Activated CD4-positive, alpha-beta T cell treated with anti-CD3 and anti-CD28 coated beads, Interleukin-2, amount 10 ng/mL, durations not matched to agents 7 days and 5 days (primary cell): ENCODE measurements at places on chromosomes 13 and 19.

DNA sequence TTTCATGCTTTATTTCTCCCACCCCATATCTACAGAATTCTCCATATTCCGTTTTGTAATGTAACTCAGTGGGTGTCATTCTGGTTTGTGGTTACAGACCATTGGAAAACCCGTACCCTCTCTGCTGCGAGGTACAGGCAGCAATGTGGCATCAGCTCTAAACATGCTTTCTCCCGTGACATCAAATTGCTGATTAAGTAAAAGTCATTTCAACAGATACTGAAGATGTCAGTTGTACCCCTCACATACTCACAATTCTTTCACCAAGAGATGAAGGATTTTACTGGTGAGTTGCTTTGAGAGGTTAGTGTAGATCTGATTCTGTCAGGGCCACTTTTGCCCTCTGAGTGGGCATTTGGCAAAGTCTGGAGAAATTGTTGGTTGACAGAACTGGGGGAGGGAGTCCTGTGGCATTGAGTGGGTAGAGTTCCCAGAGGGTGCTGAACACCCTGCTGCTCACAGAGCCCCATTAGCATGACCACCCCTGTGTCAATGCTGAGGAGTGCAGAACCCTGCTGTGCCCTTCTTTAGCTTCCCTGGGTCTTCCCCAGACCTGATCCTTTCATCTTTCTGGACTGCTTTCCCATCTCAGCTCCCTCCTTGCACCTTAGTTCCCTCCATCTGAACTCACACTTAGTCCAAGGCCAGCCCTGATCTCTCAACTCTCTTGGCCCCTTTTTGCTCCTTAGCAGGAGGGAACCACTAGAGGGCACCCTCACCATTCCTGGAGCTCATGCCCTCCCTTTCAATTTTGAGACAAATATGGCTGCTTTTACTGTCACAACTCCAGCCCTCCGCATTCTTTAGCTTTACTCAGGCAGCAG lies 39.9 kb upstream of the CEACAM8 start:
- peak; percentile 51 for DNase-seq
- H3K27ac ChIP-seq = no peak overlapping the region
- H3K36me3 ChIP-seq = no peaks in the 10 kb centered on the region

- DNase-seq = peak; percentile 36
- peaks cover 59% of the 10 kb centered on the region for H3K36me3 ChIP-seq
These were observed 52.0 kb downstream of the KLF2 start for GRCh38 chr19:16376649-16377048.

DNA sequence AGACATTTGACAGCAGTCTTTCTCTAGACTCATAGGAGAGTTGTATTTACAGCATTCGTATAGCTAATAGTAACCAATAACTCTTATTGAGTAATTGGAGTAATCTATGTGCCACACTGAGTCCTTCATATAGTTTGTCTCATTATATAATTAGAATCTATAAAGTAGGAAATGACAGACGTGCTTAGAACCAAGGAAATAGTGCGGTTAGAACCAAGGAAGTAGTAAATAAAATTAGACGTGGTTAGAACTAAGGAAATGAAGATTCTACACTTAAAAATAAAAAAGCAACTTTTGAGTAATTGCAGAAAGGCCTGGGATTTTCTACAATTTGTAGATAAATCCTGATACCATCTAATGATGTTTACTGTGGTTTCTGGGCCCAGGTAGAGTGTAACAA lies 107.8 kb upstream of the TNFSF11 start:
- peak overlapping the region; percentile 32 for H3K27ac ChIP-seq
- H3K4me3 ChIP-seq = no peak overlapping the region
- no peak for DNase-seq
- no peaks in the 10 kb centered on the region for H3K27me3 ChIP-seq

- H3K27me3 ChIP-seq = no peaks in the 10 kb centered on the region
- DNase-seq = no peak
- H3K27ac ChIP-seq = no peak overlapping the region
- H3K36me3 ChIP-seq = no peaks in the 10 kb centered on the region
These were observed 521.5 kb upstream of the SPRY2 start for GRCh38 chr13:80862456-80862855.

GRCh38 chr19:10642473-10643171 lies 11.5 kb upstream of the ILF3 start:
- DNase-seq = no peak
- H3K27ac ChIP-seq = no peak overlapping the region
- H3K4me1 ChIP-seq = peaks cover 25% of the 10 kb centered on the region
- no peak overlapping the region for H3K4me3 ChIP-seq
- H3K27me3 ChIP-seq = no peaks in the 10 kb centered on the region

DNA sequence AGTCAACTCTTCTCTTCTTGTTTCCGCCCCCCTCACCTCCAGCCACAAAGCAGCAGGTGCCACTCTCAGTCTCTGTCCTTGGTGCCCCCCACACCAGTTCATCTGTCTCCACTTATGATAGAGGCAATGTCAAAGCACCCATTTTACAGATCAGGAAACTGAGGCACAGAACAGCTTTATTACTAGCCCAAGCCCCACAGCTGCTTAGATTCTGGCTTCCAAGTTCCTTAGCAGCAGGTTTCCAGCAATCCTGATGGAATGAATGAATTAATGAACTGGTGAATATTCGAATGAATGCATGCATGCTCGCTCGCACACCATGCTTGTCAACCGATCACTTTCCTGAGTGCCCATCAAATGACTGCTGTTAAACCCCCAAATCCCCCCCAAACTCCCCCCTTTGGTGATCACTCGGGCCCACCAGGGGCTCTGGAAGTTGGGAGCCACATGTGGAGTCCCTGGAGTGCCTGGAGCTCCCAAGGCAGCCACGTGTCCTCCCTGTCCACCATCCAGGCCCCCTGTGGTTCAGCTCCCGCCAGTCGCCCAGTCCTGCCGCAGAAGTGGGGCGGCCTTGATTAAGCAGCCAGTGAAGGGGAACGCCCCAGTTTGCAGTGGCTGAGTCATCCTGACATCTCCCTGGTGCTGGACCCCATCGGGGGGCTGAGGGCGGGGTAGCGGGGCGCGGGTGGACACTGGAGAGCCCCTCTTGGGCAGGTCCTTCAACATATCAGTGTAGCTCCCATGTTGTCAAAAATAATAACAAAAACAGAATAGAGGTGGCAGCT lies 6.8 kb downstream of the PTPRS start:
- peaks cover 4% of the 10 kb centered on the region for H3K4me1 ChIP-seq
- no peak overlapping the region for H3K27ac ChIP-seq
- no peak overlapping the region for H3K4me3 ChIP-seq
- no peak for DNase-seq
- no peaks in the 10 kb centered on the region for H3K36me3 ChIP-seq

DNA sequence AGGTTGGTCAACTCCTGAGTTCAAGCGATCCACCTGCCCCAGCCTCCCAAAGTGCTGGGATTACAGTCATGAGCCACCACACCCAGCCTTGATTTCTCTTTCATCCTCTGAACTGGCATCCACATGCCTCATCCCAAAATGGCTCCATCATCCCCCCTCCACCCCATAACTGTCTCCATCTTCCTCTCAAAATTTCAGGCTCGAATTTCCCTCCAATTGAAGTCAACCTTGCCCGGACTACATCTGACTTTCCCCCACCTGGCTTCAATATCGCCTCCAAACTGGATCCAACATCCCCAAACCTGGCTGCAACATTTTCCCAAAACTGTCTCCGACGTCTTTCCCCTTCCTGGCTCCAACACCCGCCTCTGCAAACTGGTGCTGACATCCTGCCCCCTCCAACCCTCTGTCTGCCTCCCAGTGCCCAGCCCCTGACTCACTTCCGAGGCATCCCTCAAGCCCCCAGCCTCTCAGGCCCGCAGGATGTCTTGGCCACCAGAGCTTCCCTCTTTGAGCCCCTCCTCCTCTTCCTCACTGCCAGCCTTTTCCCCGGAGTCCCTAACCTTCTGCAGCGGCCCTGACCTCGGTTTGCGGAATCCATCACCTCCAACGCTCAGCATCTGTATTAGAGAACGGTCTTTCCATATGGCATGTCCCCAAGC lies 943 bp downstream of the EXOC3L2 start:
- no peaks in the 10 kb centered on the region for H3K36me3 ChIP-seq
- H3K4me3 ChIP-seq = no peak overlapping the region
- H3K27me3 ChIP-seq = peaks cover 10% of the 10 kb centered on the region
- peaks cover 6% of the 10 kb centered on the region for H3K4me1 ChIP-seq
- DNase-seq = no peak

DNA sequence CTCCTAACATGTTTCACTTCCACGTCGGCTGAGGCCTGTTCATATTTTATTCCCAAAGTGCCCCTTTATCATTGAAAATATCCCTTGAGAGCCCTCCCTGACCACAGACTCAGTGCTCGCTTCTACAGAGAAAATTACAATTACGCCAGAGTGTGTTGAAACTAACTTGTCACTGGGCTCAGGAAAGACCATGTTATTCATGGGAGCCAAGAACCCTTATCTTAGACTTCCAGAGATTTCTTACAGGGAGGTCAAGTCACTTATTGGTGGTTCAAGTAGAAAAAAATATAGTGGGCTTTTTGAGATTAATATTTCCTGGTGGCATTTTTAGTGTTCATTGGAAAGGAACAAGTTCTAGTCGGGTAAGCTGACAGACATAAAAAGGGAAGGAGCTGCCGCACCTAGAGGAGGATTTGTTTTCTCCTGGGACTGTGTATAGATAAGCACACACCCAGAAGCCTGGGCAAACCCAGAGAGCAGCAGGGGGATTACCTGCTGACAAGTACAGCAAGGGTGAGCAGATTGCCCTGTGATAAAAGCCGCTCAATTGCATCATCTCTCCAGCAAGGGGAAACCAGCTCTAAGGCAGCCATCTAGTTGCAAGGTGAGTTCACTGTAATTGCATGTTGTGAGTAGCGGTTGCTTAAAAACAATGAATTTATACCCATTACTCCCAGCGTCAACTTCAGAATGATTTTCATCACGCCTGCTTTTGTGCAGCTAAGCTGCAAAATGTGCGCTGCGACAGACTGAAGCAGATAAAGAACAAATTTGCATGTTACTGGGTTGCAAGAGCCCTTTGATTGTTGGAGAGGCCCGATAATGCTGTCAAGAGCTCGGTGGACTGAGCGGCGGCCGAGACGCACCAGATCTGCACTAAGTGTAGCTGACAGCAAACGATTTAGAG lies 46.2 kb downstream of the DCT start:
- no peaks in the 10 kb centered on the region for H3K36me3 ChIP-seq
- no peak for DNase-seq
- no peak overlapping the region for H3K4me3 ChIP-seq
- no peak overlapping the region for H3K27ac ChIP-seq
- no peaks in the 10 kb centered on the region for H3K27me3 ChIP-seq

DNA sequence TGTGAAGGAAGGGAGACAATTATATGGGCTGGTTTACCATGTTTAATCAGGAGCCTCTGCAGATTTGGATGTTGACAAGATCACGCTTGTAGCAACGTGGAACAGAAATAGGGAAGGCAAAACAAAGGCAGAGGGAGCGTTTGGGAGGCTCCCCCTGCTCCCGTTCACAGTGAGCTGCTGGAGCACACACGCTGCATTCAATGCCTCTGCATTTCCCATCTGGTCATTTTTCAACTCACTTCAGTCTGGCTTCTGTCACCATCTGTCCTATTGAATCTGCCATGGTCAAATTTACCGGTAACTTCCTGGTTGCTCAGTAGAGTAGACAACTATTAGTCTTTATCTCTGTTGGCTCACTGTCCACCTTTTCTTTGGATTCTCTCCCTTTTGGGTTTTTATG lies 91.0 kb downstream of the NHLRC3 start:
- no peaks in the 10 kb centered on the region for H3K36me3 ChIP-seq
- H3K27ac ChIP-seq = no peak overlapping the region
- H3K4me3 ChIP-seq = no peak overlapping the region
- DNase-seq = no peak
- H3K27me3 ChIP-seq = peaks cover 10% of the 10 kb centered on the region

- DNase-seq = peak; percentile 71
- peaks cover 3% of the 10 kb centered on the region for H3K36me3 ChIP-seq
- peaks cover 30% of the 10 kb centered on the region for H3K4me1 ChIP-seq
These were observed 82.3 kb downstream of the RNASEH2B start for GRCh38 chr13:50991579-50992521.

GRCh38 chr13:58869566-58869965 lies 1238.0 kb downstream of the PCDH17 start:
- H3K36me3 ChIP-seq = no peaks in the 10 kb centered on the region
- no peak overlapping the region for H3K4me3 ChIP-seq
- no peak for DNase-seq
- H3K27me3 ChIP-seq = no peaks in the 10 kb centered on the region

- no peak overlapping the region for H3K27ac ChIP-seq
- H3K4me3 ChIP-seq = no peak overlapping the region
- DNase-seq = no peak
These were observed 57.1 kb upstream of the HTR2A start for GRCh38 chr13:46953941-46954340.

- H3K4me1 ChIP-seq = peaks cover 21% of the 10 kb centered on the region
- DNase-seq = no peak
- H3K36me3 ChIP-seq = peaks cover 2% of the 10 kb centered on the region
- no peaks in the 10 kb centered on the region for H3K27me3 ChIP-seq
- H3K4me3 ChIP-seq = peak overlapping the region; percentile 95
These were observed 830 bp downstream of the MICOS13 start for GRCh38 chr19:5679289-5680083.

DNA sequence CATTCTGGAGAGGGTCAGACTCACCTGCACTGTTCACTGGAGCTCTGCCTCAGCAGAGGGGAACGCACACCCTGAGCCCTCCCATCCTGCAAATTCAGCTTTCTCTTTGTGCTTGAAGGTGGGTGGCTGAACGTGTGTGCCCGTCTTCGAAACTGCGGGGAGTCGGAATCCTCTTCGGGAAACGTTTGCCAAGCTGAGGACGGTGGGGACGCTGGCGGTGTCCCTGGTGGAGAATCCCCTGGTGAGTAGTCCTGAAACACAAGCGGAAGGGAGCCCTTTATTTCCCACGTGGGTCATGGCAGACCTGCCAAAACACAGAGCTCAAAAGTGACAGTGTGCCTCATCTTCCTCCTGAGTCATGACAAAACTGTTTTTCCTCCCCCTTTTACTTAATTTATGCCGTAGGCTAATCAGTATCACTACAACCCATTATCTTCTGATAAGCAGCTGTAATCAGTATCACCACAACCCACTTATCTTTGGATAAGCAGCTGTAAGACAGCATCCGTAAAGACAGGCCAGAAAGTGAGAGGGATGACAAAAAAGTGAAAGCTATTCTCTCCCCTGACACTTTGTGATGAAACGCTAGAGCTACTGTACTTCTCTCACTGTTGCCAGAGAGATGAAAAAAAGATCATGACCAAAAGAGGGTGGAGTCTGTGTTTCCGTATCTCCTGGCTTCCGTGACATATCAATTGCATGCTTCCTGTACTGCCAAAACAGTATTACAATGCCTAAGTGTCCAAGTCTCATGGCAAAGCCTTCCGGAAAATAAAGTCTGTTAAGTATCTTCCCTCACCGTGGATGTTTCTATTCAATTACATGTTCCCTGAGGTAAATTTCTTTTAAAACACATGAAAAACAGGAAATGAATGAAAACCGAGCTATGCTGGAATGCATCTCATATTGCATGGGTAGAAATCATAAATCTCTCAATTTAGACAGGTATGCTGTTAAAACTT lies 155.5 kb downstream of the TBC1D4 start:
- peak overlapping the region; percentile 99 for H3K27ac ChIP-seq
- no peaks in the 10 kb centered on the region for H3K27me3 ChIP-seq
- peaks cover 46% of the 10 kb centered on the region for H3K4me1 ChIP-seq
- peak overlapping the region; percentile 82 for H3K4me3 ChIP-seq
- DNase-seq = peak; percentile 74

- no peak overlapping the region for H3K4me3 ChIP-seq
- no peaks in the 10 kb centered on the region for H3K36me3 ChIP-seq
- no peaks in the 10 kb centered on the region for H3K27me3 ChIP-seq
- H3K27ac ChIP-seq = no peak overlapping the region
These were observed 5.8 kb upstream of the TPM4 start for GRCh38 chr19:16070366-16070990.
